Type B pancreatic cell (in vitro differentiated cells): ENCODE measurements at places on chromosomes 5 and 9.

GRCh38 chr5:104172976-104173375 is 610.4 kb upstream of the NUDT12 start:
- DNase-seq, result no peak

DNA sequence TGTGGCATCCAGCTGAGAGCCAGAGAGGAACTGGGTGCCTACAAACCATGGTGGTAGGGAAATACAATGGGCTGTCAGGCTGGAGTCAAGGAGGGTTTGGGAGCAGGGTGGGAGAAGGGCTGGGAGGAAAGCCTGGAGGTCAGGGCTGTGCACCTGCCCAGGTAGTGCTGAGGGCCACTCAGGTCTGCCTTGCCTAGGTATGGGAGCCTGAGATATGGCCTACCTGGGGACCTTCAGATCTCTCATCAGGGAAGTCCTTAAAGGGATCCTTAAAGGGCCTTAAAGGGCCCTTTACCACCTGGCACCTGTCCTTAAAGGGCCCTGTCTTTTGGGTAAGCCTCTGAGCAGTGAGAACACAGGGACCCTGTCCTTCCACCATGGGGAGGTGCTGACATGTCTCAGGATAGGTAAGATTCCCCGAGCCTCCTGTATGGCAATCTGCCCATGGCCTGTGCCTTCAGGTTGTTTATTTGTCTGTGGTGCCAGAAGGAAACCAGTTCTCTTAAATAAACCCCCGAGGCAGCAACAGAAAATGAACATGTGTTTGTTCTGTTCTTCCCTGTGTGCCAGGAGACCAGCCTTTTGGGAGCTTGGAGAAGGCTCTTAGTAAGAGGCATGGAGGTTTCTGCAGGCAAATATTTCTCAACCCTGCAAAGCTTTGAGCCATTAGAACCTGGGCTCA is 23.3 kb downstream of the SLC25A48 start:
- DNase-seq, result no peak

- no peak for DNase-seq
Observed at GRCh38 chr5:2861605-2862004, 110.1 kb upstream of the IRX2 start.

- no peak for DNase-seq
Observed at GRCh38 chr5:42962124-42962523, 78.0 kb downstream of the ANXA2R start.

GRCh38 chr9:80569236-80569635 is 997.5 kb downstream of the TLE4 start:
- no peak for DNase-seq

- DNase-seq, result no peak
Observed at GRCh38 chr9:90838098-90838497, 36.5 kb downstream of the SYK start.
